Globus pallidus (tissue), 1 donor: ENCODE measurements at places on chromosomes 7 and 10.

GRCh38 chr7:140153666-140154161, 23.1 kb downstream of the KDM7A start:
- DNase-seq, result no peak

GRCh38 chr10:104581884-104582601, 59.0 kb upstream of the SORCS3 start:
- DNase-seq, result no peak

DNA sequence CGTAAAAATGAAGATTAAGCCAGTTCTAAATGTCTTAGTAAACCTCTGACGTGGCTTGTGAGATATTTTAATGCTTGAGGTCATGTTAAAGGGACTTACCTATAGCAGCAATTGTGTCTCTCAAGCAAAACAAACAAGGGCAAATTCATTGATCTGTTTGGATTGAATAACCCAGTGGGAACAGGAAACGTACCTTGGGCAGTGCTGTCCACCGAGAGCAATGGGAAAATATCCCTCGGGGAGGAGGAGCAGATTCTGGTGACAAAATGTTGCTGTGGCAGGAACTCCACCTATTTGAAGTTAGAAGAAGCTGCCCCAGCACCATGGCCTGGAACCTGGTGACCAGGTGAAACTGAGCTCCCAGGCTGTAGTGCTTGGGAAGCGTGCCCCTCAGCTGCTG, 107.1 kb upstream of the FZD8 start:
- DNase-seq, result no peak

DNA sequence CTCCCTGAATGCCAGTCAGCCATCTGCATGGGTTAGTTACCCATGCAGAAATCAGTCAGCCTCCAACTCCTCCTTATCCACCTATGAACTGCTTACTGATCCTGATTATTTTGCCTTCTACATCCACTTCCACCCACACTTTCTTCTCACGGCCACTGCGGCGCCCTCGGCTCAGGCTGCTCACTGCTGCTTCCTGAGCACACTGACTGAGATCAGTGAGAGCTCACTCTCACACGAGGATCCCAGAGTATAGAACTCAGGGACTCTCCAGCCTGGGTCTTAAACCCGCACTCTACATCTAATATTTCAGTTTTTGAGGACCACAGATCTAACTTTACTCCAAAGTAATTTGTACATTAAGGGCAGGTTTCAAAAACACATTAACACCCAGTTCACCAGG, 64.4 kb downstream of the GRB10 start:
- no peak for DNase-seq

GRCh38 chr7:18461785-18462467, 33.6 kb upstream of the HDAC9 start:
- DNase-seq, result no peak

- no peak for DNase-seq
Measured at GRCh38 chr10:77297393-77297739, 340.2 kb downstream of the KCNMA1 start.

- DNase-seq, result no peak
Measured at GRCh38 chr7:36262309-36263094, 109.4 kb downstream of the EEPD1 start.

DNA sequence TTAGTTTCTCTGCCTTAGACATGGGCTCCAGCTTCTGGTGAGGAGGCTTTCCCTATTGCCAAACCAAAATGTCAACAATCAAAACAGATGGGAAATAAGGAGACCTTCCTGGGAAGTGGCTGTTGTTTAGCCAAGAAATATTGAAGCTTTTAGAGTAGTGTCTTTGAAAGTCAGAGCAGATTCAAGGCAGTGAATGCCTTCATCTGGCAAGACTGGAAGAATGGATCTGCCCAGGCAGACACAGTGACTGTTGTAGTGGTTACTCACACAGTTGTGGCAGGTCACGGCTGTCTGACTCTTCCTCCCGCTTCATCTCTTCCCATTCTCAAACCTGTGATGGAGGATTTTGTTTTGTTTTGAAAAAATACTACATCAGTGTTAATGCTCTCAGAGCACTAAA, 154.1 kb upstream of the ADO start:
- DNase-seq, result no peak

DNA sequence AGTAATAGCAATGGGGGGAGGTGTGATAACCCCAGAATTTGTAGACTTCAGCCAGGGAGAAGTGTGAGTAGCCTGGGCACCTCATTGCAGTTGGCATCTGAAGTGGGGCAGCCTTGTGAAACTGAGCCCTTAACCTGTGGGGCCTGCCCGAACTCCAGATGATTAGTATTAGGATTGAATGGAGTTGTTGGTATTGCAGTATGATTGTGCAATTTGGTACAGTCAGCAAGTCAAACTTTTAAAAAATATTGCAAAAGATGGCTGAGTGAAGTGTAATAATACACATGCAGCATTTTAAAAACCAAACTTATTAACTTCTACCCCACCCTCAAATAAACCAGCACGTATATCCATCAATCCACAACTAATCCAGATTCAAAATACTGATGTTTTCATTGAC, 9.3 kb downstream of the RBM33 start:
- DNase-seq, result no peak

- peak; percentile 81 for DNase-seq
Measured at GRCh38 chr10:110207011-110207804, at the start of gene MXI1. Gene MXI1 (plus strand): TSS chr10:110207605. CDS start chr10:110207809, 204 bp downstream.

- no peak for DNase-seq
Measured at GRCh38 chr7:87147500-87147899, 4.8 kb upstream of the DMTF1 start.

DNA sequence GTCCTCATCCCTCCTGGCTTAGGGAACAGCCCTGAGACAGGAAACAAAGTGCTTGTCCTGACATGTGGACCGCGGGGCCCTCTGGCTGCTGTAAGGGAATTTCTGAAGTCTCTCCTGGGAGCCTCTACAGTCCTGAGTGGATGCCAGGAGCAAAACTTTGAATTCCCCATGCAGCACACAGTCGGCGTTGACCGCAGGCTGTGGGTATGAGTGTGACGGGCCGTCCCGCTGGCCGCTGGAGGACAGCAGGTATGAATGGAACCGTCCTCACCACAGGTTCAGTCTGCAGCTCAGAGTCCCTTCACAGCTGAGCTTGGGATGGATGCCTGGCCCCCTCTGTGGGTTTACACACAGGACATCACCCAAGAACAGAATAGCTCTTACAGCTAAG, 94.9 kb downstream of the GPR26 start:
- DNase-seq, result no peak

DNA sequence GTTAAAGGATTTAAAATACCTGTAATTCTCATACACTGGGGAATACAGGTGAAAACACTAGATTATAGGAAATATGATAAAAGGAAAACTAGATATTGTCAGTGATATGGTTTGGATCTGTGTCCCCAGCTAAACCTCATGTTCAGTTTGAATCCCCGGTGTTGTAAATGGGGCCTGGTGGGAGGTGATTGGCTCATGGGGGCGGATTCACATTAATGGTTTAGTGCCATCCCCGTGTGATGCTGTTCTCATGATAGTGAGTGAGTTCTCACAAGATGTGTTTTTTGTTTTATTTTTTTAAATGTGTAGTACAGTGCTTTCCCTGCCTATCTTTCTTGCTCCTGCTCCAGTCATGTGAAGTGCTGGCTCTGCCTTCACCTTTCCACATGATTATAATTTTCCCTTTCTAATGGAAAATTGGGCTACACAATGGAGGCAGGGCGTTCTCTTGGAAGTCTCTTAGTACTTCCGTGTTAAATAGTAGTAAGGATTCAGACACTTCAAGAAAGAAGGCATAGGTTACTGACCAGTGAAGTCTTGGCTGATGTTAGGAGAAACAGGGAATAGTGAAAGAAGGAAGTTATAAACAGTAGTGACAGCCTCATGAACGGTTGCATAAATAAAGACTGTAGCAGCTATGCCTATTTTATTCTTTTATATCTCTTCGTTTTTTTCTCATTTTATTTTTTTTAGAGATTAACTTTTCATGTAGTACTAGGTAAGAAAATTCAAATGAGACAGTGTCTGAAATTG, 386.4 kb downstream of the SUGCT start:
- DNase-seq, result no peak

DNA sequence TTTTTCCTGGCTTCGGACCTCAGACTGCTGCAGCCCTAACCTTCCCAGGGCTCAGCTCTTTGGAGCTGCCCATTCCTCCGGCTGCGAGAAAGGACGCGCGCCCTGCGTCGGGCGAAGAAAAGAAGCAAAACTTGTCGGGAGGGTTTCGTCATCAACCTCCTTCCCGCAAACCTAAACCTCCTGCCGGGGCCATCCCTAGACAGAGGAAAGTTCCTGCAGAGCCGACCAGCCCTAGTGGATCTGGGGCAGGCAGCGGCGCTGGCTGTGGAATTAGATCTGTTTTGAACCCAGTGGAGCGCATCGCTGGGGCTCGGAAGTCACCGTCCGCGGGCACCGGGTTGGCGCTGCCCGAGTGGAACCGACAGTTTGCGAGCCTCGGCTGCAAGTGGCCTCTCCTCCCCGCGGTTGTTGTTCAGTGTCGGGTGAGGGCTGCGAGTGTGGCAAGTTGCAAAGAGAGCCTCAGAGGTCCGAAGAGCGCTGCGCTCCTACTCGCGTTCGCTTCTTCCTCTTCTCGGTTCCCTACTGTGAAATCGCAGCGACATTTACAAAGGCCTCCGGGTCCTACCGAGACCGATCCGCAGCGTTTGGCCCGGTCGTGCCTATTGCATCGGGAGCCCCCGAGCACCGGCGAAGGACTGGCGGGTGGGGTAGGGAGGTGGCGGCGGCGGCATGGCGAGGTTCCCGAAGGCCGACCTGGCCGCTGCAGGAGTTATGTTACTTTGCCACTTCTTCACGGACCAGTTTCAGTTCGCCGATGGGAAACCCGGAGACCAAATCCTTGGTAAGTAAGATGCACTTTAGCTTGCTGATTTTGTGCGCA, at the start of gene PLXDC2:
Gene PLXDC2 (plus strand): TSS at position 22 of the 820 bp plus-strand sequence.
- peak; percentile 66 for DNase-seq

DNA sequence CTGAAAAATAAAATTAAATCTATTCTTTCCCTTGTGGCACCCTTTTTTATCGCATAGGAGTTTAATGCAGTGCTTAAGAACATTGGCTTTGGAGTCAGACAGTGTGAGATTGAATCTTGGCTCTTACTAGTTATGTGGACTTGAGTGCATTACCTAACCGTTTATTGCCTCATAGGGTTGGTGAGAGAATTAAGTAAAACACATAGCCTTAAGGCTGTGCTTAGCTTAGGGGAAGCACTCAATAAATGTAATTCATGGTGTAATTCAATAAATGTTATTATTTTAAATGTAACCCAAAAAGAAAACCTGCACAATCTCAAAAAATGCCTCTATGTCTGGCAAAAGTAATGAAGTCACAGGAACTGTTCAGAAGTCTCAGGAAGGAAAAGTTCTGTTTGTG, 2.7 kb downstream of the STK17A start:
- no peak for DNase-seq

DNA sequence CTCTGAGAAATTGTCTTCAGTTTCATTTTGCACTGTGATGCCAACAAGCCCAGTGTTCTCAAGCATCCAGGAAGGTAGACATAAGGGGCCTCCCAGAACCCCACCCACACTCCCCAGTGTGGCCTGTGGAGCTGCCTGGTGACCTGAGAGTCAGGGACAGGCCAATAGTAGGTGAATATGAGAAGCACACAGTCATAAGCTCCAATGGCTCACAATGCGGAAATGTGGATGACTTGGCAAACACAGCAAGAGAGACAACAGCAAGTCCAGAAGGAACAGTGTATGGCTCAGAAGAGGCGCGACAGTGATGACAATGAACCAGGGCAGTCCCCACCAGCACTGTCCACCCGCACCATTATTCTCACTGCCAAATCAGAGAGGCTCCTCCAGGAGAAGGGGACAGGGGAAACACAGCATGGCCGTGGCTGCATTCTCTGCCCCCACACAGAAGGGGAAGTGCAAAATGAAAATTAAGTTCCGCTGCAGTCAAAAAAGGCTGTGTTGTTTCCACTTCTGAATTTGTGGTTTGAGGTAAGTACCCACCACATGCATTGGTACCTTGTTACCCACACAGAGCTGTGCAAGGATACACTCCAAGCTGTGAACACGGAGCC, 419.8 kb downstream of the GRID1 start:
- DNase-seq, result no peak

- no peak for DNase-seq
Measured at GRCh38 chr10:29767968-29768367, 133.2 kb upstream of the SVIL start.

DNA sequence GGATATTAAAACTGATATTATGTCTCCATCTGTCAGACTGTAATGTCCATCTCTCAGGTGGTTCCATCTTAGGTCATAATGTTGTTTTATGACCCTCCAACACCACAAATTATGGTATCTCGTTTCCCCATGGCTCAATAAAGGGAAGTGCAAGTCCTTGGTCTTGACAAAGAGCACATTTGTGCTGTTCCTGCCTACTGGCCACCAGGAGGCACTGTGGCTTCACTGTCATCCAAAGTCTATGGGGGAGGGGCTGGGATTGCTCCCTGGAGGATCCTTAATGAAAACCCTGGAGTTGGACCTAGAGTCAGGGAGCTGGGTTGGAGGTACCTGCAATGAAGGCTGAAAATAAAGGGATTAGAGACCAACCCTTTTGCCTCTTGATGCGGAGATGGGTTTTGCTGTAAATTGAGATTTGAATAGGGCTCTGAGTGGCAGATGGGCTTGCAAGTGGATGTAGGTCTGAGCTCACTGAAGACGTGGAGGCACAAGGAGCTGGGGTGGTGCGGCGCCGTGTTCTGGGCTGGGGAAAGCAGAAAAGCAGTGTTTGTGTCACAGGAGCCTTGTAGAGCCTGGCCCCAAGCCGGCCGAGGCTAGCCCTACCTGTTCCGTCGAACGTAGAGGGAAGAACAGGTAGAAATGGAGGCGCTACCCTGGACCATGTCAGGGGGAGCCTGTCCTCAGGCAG, 180.5 kb upstream of the PRSS58 start:
- peak; percentile 36 for DNase-seq

DNA sequence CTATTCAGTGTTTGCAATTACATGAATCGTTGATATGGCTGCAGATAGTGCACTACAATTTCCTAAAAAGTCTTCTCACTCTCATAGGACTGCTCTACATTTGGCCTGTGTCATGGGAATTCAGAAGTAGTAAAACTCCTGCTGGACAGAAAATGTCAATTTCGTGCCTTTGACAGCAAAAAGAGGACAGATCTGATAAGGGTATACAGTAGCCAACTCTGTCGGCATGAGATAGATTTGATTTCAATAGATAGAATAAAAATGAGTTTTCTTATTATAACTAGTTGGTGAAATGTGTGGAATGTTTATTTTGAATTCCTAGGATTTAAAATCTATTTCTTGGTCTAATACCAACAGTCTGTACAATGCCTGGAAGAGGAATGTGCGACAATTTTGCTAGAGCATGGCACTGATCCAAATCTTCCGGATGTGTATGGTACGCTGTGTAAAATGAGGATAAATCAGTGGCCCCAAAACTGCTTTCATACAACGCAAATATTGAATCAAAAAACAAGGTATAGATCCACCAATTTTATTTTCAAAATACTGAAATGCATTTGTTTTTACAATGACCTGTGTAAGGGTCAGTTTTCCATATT, 133.5 kb upstream of the CDK13 start:
- DNase-seq, result no peak
